ENCODE measurements at places on chromosomes 4 and X. TPM values are rescaled to one million over a fixed set of nuclear protein-coding genes. Genes with fewer than 3 reads are reported as not detected.

Gene FRG2
- polyA plus RNA-seq: not detected

Gene LRCH2
- polyA plus RNA-seq: not detected

Gene MTMR8
- polyA plus RNA-seq: 1.8 TPM

GRCh38 chr4:8297691-8298485 lies 28.3 kb downstream of the HTRA3 start:
- H3K27me3 ChIP-seq: no peaks in the 10 kb centered on the region
- no peaks in the 10 kb centered on the region for H3K4me1 ChIP-seq
- DNase-seq: no peak
- H3K4me3 ChIP-seq: no peak overlapping the region
- no peaks in the 10 kb centered on the region for H3K36me3 ChIP-seq

DNA sequence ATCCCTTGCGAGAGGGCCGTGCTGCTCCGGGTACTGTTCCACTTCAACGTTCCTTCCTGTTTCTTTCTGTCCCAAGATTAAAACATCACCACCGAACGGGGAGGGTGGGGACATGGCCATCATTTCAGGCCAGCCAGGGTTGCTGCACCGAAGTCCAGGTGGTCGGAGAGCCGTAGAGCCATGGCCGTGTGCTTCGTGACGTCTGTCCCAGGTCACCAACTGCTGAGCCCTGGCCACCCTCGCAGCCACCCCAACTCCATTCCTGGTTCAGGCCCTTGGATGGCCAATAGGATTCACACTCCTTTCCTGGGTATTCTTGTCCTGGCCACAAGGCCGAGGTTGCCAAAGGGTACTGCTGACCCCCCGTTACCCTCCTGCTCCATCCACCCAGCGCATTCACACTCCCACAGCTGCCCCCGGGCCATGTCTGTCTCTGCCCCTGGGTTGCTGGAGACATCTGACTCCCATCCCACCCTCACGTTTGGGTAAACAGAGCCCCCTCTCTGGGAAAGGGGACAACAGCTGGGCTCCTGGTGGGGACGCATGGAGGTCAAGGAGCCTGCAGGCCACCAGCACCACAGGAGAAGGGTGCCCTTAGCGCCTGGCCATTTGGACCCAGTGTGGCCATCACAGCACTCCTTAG lies 103.2 kb downstream of the HMX1 start:
- H3K27me3 ChIP-seq: no peaks in the 10 kb centered on the region
- no peaks in the 10 kb centered on the region for H3K36me3 ChIP-seq
- H3K4me3 ChIP-seq: no peak overlapping the region
- no peak for DNase-seq

- H3K4me3 ChIP-seq: no peak overlapping the region
- peaks cover 6% of the 10 kb centered on the region for H3K4me1 ChIP-seq
- no peak overlapping the region for H3K27ac ChIP-seq
- no peaks in the 10 kb centered on the region for H3K36me3 ChIP-seq
- no peak for DNase-seq
These were observed 99.1 kb upstream of the AFAP1 start for GRCh38 chr4:8038719-8039251.

- no peak overlapping the region for H3K27ac ChIP-seq
- no peaks in the 10 kb centered on the region for H3K4me1 ChIP-seq
- no peak for DNase-seq
- no peaks in the 10 kb centered on the region for H3K27me3 ChIP-seq
- H3K36me3 ChIP-seq: no peaks in the 10 kb centered on the region
These were observed 717.2 kb upstream of the ADGRL3 start for GRCh38 chr4:60482921-60483351.
